ENCODE measurements at places on chromosomes 4 and X. TPM values are rescaled to one million over a fixed set of nuclear protein-coding genes. Genes with fewer than 3 reads are reported as not detected.

DNA sequence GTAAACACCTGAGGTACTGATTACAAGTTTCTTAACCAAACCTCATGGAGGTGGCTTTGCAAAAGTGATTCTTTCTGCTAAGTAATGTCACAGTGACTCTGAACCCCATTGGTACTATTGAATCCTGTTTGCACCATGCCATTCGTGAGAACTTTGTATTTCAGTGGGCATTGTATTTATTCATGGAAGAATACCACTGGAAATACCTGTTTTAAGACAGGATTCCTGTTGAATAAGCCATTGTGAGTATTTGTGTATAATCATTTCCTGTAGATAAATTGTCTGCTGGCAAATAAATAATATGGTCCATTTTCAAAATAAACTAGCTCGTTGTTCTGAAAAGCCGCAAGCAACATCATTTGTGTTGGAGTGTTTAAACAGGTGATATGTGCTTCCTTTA, 136.4 kb upstream of the GUCY1A1 start:
- DNase-seq = no peak

LIAS gene
- total RNA-seq = 4.7 TPM

DNA sequence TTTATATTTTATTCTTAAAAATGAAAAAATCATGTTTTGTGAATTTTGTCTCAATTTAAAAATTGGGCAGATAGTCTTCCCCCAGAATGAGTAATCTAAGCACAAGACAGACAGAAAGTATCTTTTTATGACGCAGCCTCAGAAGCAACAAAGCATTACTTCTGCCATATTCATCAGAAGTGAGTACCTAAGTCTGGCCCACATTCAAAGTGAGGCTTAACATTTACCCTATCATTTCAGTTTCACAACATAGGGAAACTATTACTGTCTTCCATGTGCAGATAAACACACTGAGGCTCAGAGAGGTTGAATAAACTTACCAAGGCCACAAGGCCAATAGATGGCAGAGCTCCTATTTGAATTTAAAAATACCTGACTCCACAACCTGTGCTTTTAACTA, 4.4 kb upstream of the PRDX4 start:
- no peak for DNase-seq

PPARGC1A gene
- total RNA-seq = 0.41 TPM

GRCh38 chr4:89469930-89470375, 162.4 kb upstream of the GPRIN3 start:
- no peak for DNase-seq

DNA sequence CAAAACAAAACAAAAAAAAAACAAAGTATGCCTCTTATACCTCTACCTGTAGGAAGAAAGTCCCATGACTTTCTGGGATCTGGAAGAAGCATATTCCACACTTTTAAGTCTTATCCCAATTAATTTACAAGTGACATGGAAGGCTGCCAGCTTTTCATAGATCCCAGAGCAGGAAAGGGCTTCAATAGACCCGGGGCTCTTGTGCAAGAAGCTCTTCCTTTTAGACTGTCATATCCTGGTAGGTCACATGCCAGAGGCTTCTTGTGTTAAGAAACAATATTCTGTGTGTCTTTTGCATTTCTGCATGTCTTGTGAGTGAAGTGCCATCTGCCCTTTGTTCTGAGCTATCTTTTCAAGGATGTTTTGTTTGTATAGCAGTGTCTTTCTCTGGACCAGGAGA, 84.4 kb upstream of the PHOX2B start:
- no peak for DNase-seq

GRCh38 chr4:112082954-112083586, 62.2 kb upstream of the FAM241A start:
- DNase-seq = no peak

DNA sequence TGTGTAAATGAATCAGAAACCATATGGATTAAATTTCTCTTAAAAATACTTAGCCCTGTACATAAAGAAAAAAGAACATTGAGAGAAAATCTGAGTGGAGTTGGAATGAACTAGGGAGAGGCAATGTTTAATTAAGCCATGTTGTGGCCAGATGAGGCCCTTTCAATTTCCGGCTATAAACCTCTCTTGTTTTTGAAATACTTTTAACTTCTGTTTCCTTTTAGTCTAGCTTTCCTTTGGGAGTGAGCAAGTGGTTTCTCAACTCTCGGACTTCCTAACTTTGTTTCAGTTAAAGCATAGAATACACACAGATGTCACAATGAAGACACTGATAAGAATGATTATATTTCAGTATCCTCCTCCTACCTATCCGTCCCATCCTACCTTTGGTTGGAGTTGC, 197.2 kb downstream of the ARHGAP24 start:
- no peak for DNase-seq

GRCh38 chr4:16969696-16970135, 71.3 kb upstream of the LDB2 start:
- DNase-seq = no peak

DNA sequence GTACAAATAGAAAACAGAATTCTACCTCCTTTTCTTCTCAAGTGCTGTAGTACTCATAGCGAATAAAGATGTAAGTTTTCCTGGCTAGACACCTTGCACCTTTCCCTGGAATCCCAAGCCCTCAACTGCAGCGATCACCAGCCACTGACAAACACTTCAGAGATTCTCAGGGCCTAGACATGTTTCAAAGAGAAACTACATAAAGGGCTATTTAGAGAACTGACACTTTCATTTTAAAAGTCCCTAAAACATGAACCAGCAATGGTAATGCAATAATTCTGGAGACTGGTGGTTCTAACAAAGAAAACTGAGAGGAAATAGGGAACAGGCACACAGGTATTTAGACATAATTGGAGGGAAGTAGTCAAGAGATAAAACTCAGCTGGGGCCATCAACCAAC, 35.7 kb downstream of the FANCB start:
- DNase-seq = no peak

DNA sequence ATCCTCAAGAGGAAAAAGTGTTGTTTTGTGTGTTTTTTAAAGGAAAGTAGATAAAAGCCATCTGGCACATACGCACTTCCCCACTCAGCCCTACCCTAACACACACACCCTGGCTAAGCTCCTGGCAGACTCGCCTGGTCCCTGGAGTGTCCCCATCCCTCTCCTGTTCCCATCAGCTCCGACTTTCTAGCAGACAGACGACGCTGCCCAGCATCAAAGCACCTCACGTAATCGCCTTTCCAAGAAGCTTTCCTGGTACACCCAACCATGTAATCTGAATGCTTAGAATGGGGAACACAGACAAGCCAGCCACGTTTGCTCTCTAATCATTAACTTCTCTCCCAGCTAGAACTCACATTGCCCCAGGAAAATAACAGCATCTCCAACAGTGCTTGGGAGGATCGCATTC, 116.2 kb downstream of the AFAP1 start:
- no peak for DNase-seq

- no peak for DNase-seq
Observed at GRCh38 chr4:40511036-40511614, 118.5 kb downstream of the RBM47 start.

GRCh38 chr4:65671372-65671771, 1.1 kb upstream of the EPHA5 start:
- DNase-seq = no peak

GRCh38 chr4:169372791-169373190, 102.0 kb upstream of the SH3RF1 start:
- DNase-seq = no peak

- no peak for DNase-seq
Observed at GRCh38 chrX:72203421-72203820, 21.9 kb downstream of the PIN4 start.

MTNR1A gene
- not detected for total RNA-seq

GRCh38 chr4:177410566-177410965, 31.7 kb downstream of the AGA start:
- DNase-seq = no peak

FGFBP1 gene
- total RNA-seq = not detected

TMEM187 gene
- total RNA-seq = 23.4 TPM

GRCh38 chr4:143251779-143252178, 67.1 kb downstream of the USP38 start:
- no peak for DNase-seq

SLC4A4 gene
- total RNA-seq = 1.8 TPM

GRCh38 chrX:25144043-25144940, 128.5 kb upstream of the ARX start:
- DNase-seq = no peak

DNA sequence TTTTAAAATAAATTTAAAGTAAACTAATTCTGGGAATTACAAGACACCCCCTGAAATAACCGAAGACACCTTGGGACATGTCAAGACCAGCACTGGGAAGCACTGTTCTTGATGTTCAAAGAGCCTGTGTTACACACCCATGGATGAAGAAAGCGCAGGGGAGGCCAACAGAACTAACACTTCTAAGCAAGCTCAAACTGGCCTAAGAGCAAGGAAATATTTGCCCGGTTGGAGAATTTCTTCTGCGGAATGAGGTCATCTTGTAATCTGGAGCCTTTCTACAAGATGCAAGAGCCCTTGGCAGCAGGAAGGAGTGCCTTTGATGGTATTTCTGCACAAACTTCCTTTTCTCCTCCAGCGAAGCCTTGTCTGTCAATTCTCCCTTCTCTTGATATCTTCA, 9.3 kb upstream of the EFHC2 start:
- no peak for DNase-seq

- no peak for DNase-seq
Observed at GRCh38 chr4:56976837-56977320, 527 bp downstream of the NOA1 start.

DNA sequence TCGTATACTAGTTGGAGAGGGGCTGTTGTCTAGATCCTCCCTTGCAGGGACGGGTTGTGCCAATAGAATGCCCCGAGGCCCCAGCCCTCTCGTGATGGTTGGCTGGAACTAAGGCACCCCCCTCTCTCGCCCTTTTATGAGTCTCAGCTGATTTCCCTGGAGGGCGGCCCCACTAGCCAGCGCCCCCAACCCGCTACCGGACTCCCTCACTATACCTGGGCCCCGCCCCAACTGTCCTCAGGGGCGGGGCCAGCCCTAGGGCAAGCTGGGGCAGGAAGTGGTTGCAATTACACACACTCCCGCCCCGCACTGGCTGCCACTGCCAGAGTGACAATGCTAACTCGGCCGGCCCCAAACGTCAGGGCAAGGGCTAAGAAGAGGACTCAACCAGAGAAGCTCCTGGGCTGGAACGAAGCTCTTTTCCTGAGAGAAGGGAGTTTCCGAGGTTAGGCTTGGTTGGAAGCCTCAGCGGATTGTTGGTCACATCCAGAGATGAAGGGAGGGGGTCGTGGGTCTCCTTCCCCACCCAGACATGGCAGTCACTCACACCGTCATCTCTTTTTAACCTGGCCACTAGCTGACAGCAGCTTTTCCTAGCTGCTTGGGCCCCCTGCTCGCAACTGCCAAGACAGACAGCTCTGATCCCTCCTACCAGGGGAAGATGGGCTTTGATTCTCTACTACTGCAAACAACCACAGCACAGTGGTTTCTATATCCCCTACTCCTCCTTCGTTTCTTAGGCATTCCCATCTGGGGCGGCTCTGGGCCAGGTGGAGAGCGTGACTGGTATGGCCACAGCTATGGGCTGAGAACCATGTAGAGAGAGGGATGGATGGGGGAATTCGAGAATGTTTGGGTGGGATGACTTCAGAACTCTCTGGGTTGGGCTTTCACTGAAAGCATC, 21.0 kb upstream of the BCORL1 start:
- no peak for DNase-seq

DNA sequence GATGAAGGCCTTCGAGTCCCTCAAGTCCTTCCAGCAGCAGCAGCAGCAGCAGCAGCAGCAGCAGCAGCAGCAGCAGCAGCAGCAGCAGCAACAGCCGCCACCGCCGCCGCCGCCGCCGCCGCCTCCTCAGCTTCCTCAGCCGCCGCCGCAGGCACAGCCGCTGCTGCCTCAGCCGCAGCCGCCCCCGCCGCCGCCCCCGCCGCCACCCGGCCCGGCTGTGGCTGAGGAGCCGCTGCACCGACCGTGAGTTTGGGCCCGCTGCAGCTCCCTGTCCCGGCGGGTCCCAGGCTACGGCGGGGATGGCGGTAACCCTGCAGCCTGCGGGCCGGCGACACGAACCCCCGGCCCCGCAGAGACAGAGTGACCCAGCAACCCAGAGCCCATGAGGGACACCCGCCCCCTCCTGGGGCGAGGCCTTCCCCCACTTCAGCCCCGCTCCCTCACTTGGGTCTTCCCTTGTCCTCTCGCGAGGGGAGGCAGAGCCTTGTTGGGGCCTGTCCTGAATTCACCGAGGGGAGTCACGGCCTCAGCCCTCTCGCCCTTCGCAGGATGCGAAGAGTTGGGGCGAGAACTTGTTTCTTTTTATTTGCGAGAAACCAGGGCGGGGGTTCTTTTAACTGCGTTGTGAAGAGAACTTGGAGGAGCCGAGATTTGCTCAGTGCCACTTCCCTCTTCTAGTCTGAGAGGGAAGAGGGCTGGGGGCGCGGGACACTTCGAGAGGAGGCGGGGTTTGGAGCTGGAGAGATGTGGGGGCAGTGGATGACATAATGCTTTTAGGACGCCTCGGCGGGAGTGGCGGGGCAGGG, 568 bp downstream of the HTT start:
- DNase-seq = no peak

NKX6-1 gene
- total RNA-seq = not detected

GRCh38 chr4:70277121-70277520, 34.7 kb downstream of the CSN3 start:
- no peak for DNase-seq
